ENCODE measurements at places on chromosomes 16 and 17.

DNA sequence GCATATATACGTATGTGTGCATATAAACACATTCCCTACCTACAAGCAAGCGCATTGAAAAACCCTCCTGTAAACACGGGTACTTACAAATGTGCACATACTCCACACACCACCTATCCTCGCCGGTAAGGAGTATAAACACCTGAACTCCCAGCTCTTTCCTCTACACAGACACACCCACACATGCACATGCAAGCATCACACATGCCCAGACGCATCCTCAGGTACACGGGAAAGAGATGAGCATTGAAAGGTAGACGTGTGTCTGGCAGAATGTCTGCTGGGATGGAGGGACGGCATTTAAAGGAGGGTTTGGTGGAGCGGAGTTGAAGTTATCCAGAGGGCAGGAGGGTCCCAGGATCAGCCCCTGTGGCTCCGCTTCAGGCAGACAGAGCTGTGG lies 4.7 kb upstream of the SMTNL2 start:
- no peak for DNase-seq

- DNase-seq = no peak
Measured at GRCh38 chr16:83842756-83843507, 35.2 kb downstream of the HSBP1 start.

- DNase-seq = no peak
Measured at GRCh38 chr16:15777533-15778203, 79.2 kb downstream of the MYH11 start.

- DNase-seq = no peak
Measured at GRCh38 chr17:62641153-62641552, 13.7 kb downstream of the MRC2 start.

Measured in activated T-helper 9 cell treated with anti-CD3 and anti-CD28 coated beads, Interleukin-2, amount 50 U/mL, for 16 hours (primary cell).